Right lobe of liver (tissue), 6 donors: ENCODE measurements at places on chromosomes 2 and 18. TPM values are rescaled to one million over a fixed set of nuclear protein-coding genes. Genes with fewer than 3 reads are reported as not detected.

DNA sequence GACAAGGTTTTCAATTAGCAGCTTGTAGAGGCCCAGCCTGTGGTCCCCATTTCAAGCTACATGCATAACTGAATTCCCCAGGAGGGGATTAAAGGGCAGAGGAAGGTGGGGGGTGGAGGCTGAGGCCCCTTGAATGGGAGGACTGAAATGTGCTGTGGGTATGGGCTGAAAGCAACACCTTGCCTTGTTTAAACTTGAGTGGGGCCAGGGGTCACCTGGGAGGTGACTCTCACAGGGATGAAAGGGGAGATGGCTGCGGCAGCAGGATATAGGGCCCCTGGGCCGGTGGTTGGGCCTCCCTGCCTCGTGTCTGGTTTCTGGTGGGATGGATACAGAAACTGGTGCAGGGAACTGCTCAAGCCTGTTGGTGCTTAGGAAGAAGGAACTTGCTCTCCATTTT lies 225.9 kb upstream of the SPRED2 start:
- no peak overlapping the region for H3K4me3 ChIP-seq
- H3K27ac ChIP-seq = no peak overlapping the region
- no peak for DNase-seq
- no peaks in the 10 kb centered on the region for H3K36me3 ChIP-seq
- no peaks in the 10 kb centered on the region for H3K4me1 ChIP-seq
- no peaks in the 10 kb centered on the region for H3K27me3 ChIP-seq

DNA sequence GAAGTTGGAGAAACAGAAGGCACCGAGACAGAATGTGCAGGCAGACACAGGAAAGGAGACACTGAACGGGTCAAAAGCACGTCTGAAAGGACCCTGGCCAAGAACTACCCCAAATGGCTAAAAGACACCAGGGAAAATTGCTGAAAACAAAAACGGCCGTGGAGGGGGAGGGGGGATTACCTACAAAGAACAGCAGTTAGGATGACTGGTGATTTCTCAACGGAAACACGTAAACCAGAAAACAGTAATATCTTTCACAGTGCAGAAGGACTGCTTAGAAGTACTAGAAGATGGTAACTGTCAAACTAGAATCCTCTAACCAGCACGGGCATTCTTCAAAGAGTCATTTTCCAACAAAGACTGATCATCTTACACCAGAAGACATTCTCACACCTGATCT lies 142.6 kb downstream of the HDAC4 start:
- H3K4me1 ChIP-seq = no peaks in the 10 kb centered on the region
- DNase-seq = no peak
- no peaks in the 10 kb centered on the region for H3K27me3 ChIP-seq
- no peaks in the 10 kb centered on the region for H3K36me3 ChIP-seq
- no peak overlapping the region for H3K27ac ChIP-seq
- H3K4me3 ChIP-seq = no peak overlapping the region

DNA sequence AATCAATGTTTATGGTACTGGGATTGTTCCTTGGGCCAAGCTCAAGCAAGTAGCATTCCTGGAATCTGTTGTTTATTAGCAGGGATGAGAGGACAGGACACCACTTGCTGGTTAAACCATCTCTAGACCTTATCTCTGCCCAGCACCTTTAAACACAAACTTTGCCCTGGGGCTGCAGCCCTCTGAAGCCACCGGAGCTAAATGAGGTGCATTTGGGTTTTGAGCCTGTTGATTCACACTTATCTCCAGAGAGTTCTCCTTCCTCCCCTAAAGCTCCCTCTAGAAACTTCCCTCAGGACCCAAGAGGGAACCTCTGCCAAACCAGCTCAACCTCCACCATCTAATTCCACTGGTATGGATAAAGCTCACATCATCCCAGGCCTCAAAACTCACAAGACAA lies 94.8 kb upstream of the EPAS1 start:
- no peak overlapping the region for H3K4me3 ChIP-seq
- H3K36me3 ChIP-seq = no peaks in the 10 kb centered on the region
- H3K27ac ChIP-seq = no peak overlapping the region

DNA sequence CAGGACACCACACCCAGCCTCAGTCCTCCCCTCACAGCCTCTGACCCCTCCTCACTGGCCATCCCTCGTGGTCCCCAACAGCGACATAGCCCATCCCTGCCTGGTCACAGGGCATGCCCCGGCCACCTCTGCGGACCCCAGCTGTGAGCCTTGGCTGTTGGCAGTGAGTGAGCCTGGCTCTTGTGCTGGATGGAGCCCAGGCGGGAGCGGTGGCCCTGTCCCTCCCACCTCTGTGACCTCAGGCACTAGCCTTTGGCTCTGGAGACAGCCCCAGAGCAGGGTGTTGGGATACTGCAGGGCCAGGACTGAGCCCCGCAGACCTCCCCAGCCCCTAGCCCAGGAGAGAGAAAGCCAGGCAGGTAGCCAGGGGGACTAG lies 7.9 kb downstream of the DES start:
- no peaks in the 10 kb centered on the region for H3K4me1 ChIP-seq
- no peaks in the 10 kb centered on the region for H3K36me3 ChIP-seq
- no peak for DNase-seq

- H3K4me3 ChIP-seq = no peak overlapping the region
- no peaks in the 10 kb centered on the region for H3K27me3 ChIP-seq
- H3K27ac ChIP-seq = no peak overlapping the region
- H3K4me1 ChIP-seq = no peaks in the 10 kb centered on the region
Measured at GRCh38 chr2:82839036-82839435, 1620.0 kb downstream of the SUCLG1 start.

- H3K27me3 ChIP-seq = no peaks in the 10 kb centered on the region
- no peaks in the 10 kb centered on the region for H3K36me3 ChIP-seq
- no peak overlapping the region for H3K4me3 ChIP-seq
- no peaks in the 10 kb centered on the region for H3K4me1 ChIP-seq
- no peak for DNase-seq
Measured at GRCh38 chr18:8595445-8595844, 13.8 kb upstream of the RAB12 start.

The LAPTM4A gene
- total RNA-seq = 143 TPM
